ENCODE measurements at places on chromosomes 2 and 18. TPM values are rescaled to one million over a fixed set of nuclear protein-coding genes. Genes with fewer than 3 reads are reported as not detected.

LOXHD1 gene
- not detected for total RNA-seq

- no peak overlapping the region for H3K27ac ChIP-seq
- DNase-seq: no peak
- H3K4me1 ChIP-seq: no peaks in the 10 kb centered on the region
- H3K36me3 ChIP-seq: no peaks in the 10 kb centered on the region
These were observed 45.4 kb downstream of the EML6 start for GRCh38 chr2:54768772-54769428.

- H3K27ac ChIP-seq: no peak overlapping the region
- H3K36me3 ChIP-seq: no peaks in the 10 kb centered on the region
- no peak overlapping the region for H3K4me3 ChIP-seq
- H3K27me3 ChIP-seq: no peaks in the 10 kb centered on the region
These were observed 262.9 kb upstream of the KLHL29 start for GRCh38 chr2:23121968-23122648.

DNA sequence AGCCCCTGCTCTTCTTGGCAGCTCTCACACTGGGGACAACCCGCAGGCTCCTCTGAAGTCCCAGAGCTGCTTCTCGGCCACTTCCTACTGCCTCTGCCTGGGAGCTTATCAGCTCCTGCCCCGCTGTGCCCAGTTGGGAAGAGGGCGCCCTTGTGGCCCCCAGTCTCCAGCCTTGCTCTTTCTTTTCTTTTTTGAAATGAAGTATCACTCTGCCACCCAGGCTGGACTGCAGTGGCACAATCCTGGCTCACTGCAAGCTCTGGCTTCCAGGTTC, 20.6 kb upstream of the ALPI start:
- no peak for DNase-seq
- no peaks in the 10 kb centered on the region for H3K36me3 ChIP-seq
- H3K27me3 ChIP-seq: no peaks in the 10 kb centered on the region
- H3K4me3 ChIP-seq: no peak overlapping the region
- no peak overlapping the region for H3K27ac ChIP-seq
- H3K4me1 ChIP-seq: no peaks in the 10 kb centered on the region

- no peak overlapping the region for H3K27ac ChIP-seq
- DNase-seq: no peak
- no peaks in the 10 kb centered on the region for H3K27me3 ChIP-seq
- H3K4me1 ChIP-seq: no peaks in the 10 kb centered on the region
- H3K36me3 ChIP-seq: no peaks in the 10 kb centered on the region
These were observed 165.9 kb upstream of the CCDC150 start for GRCh38 chr2:196473617-196474016.

CLK1 gene
- total RNA-seq: 499 TPM

UGT1A4 gene
- total RNA-seq: not detected

DNA sequence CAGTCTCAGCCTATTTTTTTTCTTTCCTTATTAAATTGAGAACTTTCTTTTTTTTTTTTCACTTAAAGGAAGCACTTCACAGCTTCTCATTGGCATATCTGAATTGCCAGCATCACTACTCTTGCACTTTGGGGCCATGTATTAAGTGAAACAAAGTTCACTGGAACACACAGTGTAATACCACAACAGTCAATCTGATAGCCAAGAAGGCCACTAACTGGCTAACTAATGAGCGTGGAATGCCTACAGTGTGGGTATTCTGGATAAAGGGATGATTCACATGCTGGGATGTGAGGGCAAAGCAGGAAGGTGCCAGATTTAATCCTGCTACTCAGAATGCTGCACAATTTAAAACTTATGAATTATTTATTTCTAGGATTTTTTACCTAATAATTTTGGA, 11.7 kb upstream of the C18orf63 start:
- H3K27me3 ChIP-seq: no peaks in the 10 kb centered on the region
- no peaks in the 10 kb centered on the region for H3K4me1 ChIP-seq
- no peak overlapping the region for H3K27ac ChIP-seq

- H3K27ac ChIP-seq: no peak overlapping the region
- H3K4me3 ChIP-seq: no peak overlapping the region
- no peaks in the 10 kb centered on the region for H3K4me1 ChIP-seq
- no peaks in the 10 kb centered on the region for H3K27me3 ChIP-seq
- no peaks in the 10 kb centered on the region for H3K36me3 ChIP-seq
These were observed 122.4 kb downstream of the NDUFA10 start for GRCh38 chr2:239902749-239903201.

MOCOS gene
- not detected for total RNA-seq

- no peak overlapping the region for H3K4me3 ChIP-seq
- H3K27ac ChIP-seq: no peak overlapping the region
- DNase-seq: no peak
- H3K4me1 ChIP-seq: no peaks in the 10 kb centered on the region
- no peaks in the 10 kb centered on the region for H3K27me3 ChIP-seq
- H3K36me3 ChIP-seq: no peaks in the 10 kb centered on the region
These were observed 93.5 kb downstream of the NAB1 start for GRCh38 chr2:190742431-190742830.

GRCh38 chr18:76805221-76805620, 17.1 kb upstream of the ZNF236 start:
- DNase-seq: no peak
- no peaks in the 10 kb centered on the region for H3K36me3 ChIP-seq
- no peak overlapping the region for H3K27ac ChIP-seq
- peaks cover 6% of the 10 kb centered on the region for H3K27me3 ChIP-seq

DNA sequence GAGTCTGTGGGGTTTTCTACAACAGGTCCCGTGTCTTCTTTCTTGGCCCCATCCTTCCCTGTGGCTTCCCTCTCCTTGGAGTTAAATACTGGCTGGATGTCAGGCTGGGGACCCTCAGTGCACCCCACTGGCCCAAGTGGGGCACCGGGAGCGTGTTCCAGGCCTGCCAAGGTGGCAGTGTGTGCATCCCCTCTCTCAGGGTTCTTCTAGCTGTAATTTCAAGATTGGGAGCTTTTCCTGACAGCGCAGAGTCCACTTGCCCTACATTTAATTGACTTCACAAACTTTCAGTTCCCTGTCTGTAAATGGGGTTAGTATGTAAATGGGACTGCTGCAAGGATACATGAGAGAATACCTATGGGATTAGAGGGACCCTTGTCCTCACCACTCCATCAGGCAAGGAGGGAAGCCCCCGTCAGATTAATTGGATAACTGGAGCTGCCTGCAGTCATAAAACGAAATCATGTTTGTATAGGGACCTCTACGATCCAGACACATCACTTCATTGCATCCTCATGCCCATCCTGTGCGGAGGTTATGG, 66.6 kb downstream of the IL1R2 start:
- DNase-seq: no peak
- H3K27ac ChIP-seq: no peak overlapping the region

GRCh38 chr2:55860832-55861231, 62.8 kb downstream of the EFEMP1 start:
- DNase-seq: no peak
- no peaks in the 10 kb centered on the region for H3K36me3 ChIP-seq
- no peaks in the 10 kb centered on the region for H3K27me3 ChIP-seq
- no peaks in the 10 kb centered on the region for H3K4me1 ChIP-seq

STAT4 gene
- 119 TPM for total RNA-seq

DNA sequence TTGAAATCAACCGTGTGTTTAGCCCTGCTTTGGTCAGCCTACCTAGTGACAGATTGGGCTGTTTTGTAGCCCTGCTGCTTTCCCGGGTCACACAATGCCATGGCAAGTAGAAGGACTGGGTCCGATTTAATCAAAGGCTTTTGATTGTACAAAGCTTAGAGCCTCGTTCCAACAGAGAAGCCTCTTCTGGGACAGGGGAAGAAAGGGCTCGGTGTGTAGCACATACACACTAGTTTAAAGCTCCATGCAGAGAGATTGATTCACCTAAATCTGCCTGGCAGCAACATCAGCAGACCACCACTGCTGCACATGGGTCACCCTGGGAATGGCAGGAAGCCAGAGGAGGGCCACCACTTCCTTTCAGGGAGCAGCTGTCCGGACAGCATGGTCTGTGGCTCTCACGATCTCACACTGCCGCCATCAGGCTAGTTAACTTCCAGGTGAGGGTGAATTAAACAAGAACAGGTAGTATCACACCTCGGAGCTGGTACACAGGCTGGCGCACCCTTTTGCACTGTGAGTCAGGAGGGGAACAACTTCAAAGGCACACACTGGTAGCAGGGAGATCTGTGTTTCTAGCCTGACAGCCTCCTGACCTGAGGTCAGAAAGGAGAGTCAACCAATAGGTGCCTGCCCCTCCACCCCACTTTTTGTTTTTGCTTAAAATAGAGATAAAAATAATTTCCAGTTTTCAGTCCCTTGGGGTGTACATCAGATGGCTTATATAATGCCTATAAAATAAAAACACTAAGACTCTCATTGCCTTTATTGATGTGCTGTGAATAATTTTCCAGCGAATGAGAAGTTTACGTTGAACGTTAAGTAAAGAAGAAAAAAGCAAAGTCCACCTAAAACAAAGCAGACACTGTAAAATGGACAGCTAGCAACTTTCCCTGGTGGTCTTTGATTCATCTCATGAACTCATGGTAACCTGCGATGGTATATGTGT, 108.5 kb downstream of the CDCA7 start:
- H3K4me1 ChIP-seq: no peaks in the 10 kb centered on the region
- H3K27ac ChIP-seq: no peak overlapping the region
- no peak overlapping the region for H3K4me3 ChIP-seq
- no peak for DNase-seq
- no peaks in the 10 kb centered on the region for H3K27me3 ChIP-seq

HTR2B gene
- total RNA-seq: not detected

PGAP1 gene
- 7.4 TPM for total RNA-seq

OSR1 gene
- not detected for total RNA-seq

- no peak overlapping the region for H3K4me3 ChIP-seq
- H3K27ac ChIP-seq: no peak overlapping the region
- DNase-seq: no peak
- no peaks in the 10 kb centered on the region for H3K4me1 ChIP-seq
- no peaks in the 10 kb centered on the region for H3K36me3 ChIP-seq
These were observed 112.5 kb upstream of the OTOS start for GRCh38 chr2:240252872-240253511.

DNA sequence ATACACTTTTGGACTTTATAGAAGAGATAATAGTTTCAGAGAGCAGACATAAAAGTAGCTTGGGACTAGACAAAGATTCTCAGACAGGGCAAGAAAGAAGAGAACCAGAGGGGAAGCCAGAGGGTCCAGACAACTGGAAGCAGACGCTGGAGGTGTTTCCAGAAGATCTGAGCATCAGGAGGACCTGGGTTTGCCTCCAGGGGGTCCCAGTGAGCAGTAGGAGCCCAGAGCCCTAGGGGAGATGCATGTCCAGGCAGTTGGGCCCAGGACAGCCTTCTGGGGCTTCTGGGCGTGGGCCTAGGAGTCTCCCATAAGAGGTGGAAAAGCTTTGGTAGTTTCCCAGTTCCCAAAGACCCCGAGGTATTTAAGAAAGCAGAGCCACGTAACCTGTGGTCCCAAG, 251.2 kb upstream of the ID2 start:
- no peaks in the 10 kb centered on the region for H3K27me3 ChIP-seq
- DNase-seq: no peak
- no peak overlapping the region for H3K4me3 ChIP-seq
- no peaks in the 10 kb centered on the region for H3K36me3 ChIP-seq
- peaks cover 31% of the 10 kb centered on the region for H3K4me1 ChIP-seq

DNA sequence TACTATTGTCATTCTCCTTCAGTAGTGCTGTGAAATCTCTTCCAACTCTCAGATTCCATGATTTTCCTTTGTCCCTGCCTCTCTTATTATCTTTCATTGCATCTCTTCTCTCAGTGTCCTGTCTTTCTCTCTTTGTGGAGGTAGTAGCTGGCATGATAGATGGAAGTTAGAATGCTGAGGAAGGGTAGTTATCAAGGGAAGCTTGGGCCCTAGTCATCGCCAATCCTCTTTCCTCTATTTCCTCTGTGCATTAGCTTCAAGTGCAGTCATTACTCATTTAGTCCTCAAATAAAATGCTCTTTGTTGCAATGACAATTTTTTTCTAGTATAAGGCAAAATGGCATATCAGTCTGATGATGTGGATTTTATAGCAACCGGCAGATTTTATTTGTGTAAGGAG, 207.7 kb downstream of the CAMKMT start:
- no peak for DNase-seq
- no peak overlapping the region for H3K27ac ChIP-seq
- H3K4me3 ChIP-seq: no peak overlapping the region
- peaks cover 16% of the 10 kb centered on the region for H3K4me1 ChIP-seq
- no peaks in the 10 kb centered on the region for H3K36me3 ChIP-seq

GRCh38 chr2:137837830-137838229, 126.4 kb upstream of the HNMT start:
- no peak overlapping the region for H3K27ac ChIP-seq
- no peaks in the 10 kb centered on the region for H3K4me1 ChIP-seq
- H3K27me3 ChIP-seq: no peaks in the 10 kb centered on the region
- H3K4me3 ChIP-seq: no peak overlapping the region
- no peaks in the 10 kb centered on the region for H3K36me3 ChIP-seq

ASXL3 gene
- total RNA-seq: not detected

DNA sequence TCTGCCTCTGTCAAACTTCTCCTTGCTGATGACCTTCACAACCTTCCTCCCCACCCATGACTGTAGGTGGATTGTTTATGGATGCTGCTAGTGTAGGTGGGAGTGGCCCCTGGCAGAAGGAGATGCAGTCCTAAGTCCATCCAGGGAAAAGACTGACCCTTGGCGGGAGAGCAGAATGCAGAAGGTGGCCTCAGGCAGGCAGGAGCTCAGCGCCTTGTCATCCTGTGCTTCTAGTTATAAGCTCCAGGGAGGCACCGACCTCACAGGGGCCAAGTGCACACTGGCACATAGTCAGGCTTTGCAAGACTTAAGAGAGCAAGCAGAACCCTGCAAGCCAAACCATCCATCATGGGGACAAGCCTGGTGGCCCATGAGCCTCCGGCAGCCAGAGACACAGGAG, 74.4 kb downstream of the CAPN13 start:
- H3K27ac ChIP-seq: no peak overlapping the region
- peaks cover 5% of the 10 kb centered on the region for H3K27me3 ChIP-seq
- no peaks in the 10 kb centered on the region for H3K4me1 ChIP-seq
- no peak overlapping the region for H3K4me3 ChIP-seq
- no peak for DNase-seq
- no peaks in the 10 kb centered on the region for H3K36me3 ChIP-seq

GRCh38 chr2:230814616-230815015, 50.1 kb upstream of the ITM2C start:
- no peak overlapping the region for H3K27ac ChIP-seq
- H3K4me1 ChIP-seq: no peaks in the 10 kb centered on the region
- H3K27me3 ChIP-seq: no peaks in the 10 kb centered on the region
- no peak overlapping the region for H3K4me3 ChIP-seq
- H3K36me3 ChIP-seq: peaks cover 61% of the 10 kb centered on the region

- H3K27ac ChIP-seq: no peak overlapping the region
- H3K4me1 ChIP-seq: no peaks in the 10 kb centered on the region
- H3K27me3 ChIP-seq: no peaks in the 10 kb centered on the region
- H3K4me3 ChIP-seq: no peak overlapping the region
These were observed 56.7 kb downstream of the GPR39 start for GRCh38 chr2:132473174-132473883.

MTIF2 gene
- 33.1 TPM for total RNA-seq

DNA sequence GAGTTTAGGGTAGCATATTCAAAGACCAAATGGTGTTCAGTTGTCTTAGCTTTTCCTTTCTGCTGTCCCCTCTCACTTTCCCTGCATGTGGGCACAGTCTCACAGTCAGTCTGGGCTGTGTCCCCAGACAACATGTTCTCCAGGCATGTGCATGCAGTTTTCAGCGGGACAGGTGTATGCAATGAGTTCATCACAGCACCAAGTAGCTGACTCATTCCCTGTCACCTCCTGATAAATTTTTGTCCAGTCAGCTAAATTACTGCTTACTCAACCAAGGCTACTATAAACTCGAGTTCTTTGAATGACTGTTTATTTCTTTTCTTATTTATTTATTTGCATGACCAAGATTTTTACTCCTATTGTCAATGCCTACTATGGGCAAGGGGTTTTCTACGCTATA, 148.8 kb upstream of the CDH19 start:
- H3K4me3 ChIP-seq: no peak overlapping the region
- H3K27ac ChIP-seq: no peak overlapping the region
- no peaks in the 10 kb centered on the region for H3K36me3 ChIP-seq
- no peaks in the 10 kb centered on the region for H3K27me3 ChIP-seq

GRCh38 chr2:43241558-43241957, 15.2 kb upstream of the ZFP36L2 start:
- H3K4me3 ChIP-seq: no peak overlapping the region
- H3K36me3 ChIP-seq: no peaks in the 10 kb centered on the region
- no peak for DNase-seq
